ENCODE measurements at places on chromosomes 4 and X. TPM values are rescaled to one million over a fixed set of nuclear protein-coding genes. Genes with fewer than 3 reads are reported as not detected.

GRCh38 chrX:105872941-105873340, 50.6 kb downstream of the NRK start:
- no peak for DNase-seq

- no peak for DNase-seq
Measured at GRCh38 chr4:144645631-144646522, at the start of gene HHIP. HHIP (plus strand) TSS chr4:144646156; CDS start chr4:144646676, 520 bp downstream.

DNA sequence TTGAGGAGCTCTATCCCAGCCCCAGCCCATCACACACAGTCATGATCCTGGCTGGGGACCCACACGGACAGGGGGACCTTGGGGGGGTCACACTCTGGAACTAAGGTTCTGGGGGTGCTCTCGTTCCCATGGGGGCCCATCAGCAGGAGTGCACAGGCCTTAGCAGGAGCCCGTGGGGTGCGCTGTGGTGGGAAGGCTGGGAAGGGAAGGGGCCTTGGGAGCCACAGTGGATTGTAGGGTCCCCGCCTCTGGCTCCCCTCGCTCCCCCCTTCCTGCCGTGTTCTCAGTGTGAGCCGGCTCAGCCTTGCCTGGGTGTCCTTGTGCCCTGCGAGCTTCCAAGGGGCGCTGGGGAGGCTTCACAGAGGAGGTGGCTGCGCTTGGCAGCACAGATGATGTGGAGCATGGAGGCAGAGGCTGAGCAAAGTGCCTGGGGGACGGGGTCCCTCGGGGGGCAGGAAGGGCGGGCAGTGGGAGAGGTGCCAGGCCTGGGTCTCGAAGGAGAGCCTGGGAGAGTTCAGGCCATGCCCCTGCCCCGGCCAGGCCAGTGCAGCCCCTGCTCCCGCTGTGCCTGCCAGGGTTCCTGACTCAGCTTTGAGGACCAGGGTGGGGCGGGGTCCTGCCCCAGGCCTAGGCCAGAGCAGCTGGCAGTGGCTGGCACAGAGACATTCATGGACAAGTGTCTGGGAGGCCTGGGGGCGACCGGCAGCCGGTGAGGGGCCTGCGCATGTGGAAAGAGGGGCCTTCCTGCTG, 5.5 kb upstream of the HGFAC start:
- DNase-seq: no peak

DNA sequence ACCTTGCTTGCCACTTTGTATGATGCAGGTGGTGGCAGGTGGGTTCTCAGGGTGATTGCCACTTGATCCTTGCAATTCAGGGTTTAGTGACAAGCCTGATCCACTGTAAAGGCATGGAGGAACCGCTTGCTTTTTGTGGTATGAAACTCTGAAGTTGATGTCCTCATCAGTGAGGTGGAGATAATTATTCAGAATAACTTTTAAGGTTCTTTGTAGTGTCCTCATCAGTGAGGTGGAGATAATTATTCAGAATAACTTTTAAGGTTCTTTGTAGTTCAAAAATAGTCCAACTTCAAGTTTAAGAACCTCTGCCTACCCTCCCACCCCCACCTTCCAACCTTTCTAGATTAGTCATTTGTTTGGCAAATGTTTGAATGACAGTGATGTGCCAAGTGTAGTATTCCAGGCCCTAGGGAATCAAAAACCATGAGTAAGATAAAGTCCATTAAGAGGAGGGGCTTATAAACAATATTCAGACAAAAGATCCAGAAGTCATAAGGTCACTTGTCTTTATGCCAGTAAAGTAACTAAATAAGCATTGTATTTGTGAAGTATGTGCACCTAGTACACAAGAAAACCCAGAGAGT, 51.2 kb downstream of the DCUN1D4 start:
- no peak for DNase-seq

DNA sequence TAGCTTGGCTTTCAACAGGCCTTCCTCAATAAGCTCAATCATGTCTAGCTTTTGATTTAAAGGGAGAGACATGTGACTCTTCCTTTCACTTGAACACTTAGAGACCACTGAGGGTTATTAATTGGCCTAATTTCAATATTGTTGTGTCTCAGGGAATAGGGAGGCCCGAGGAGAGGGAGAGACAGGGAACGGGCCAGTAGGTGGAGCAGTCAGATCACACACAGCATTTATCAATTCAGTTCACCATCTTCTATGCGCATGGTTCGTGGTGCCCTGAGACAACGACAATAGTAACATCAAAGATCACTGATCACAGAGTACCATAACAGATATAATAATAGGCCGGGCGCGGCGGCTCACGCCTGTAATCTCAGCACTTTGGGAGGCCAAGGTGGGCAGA, 17.8 kb downstream of the ZNF81 start:
- DNase-seq: peak; percentile 36

DNA sequence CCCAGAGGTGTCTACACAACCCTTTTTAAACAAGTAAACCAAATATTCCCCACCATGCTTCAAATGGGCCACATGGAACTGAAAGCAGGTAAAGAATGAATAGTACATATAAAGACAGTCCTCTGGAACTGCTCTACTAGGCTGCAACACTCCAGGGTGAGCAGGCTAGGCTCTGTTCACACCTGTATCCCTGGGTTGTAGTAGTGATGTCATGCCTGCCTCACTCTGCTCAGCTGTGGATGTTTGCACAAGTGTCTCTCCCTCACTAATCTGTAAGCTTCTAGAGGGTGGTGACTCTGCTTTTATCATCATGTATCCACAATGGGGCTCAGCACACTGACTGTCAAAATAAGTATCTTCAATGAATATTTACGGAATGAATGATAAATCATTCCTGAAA, 20.4 kb downstream of the LEF1 start:
- no peak for DNase-seq

The KLHL2 gene
- total RNA-seq: 31.2 TPM

The NOCT gene
- total RNA-seq: 11.5 TPM

The NUDT10 gene
- 0.44 TPM for total RNA-seq

- DNase-seq: no peak
Measured at GRCh38 chr4:160375772-160376452, 1273.0 kb downstream of the RAPGEF2 start.

- no peak for DNase-seq
Measured at GRCh38 chrX:53047228-53047627, 1.4 kb upstream of the GPR173 start.

The GABRB1 gene
- 0.24 TPM for total RNA-seq

DNA sequence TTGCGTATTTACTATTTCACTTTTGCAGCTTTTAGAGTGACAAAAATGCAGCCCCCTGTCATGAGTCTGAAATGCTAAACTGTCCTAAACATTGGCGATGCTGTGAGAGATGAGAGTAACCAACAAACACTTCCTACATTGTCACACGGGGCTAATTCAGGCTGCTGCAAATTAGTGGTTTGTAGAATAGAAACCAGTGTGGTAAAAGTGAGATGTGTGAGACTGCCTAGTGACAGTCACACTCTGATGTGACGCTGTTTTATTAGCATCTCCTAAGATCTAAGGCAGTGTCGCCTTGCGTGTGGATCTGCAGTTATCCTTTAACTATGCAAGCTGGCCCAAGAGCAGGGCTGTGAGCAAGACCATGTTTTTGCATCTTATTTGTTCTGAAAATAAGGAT, 800.2 kb upstream of the TENM3 start:
- DNase-seq: no peak

GRCh38 chrX:10089378-10089795, 67.4 kb upstream of the CLCN4 start:
- DNase-seq: no peak

GRCh38 chrX:150773634-150774033, 80.4 kb downstream of the MTMR1 start:
- no peak for DNase-seq

The SMAD1 gene
- total RNA-seq: 102 TPM

DNA sequence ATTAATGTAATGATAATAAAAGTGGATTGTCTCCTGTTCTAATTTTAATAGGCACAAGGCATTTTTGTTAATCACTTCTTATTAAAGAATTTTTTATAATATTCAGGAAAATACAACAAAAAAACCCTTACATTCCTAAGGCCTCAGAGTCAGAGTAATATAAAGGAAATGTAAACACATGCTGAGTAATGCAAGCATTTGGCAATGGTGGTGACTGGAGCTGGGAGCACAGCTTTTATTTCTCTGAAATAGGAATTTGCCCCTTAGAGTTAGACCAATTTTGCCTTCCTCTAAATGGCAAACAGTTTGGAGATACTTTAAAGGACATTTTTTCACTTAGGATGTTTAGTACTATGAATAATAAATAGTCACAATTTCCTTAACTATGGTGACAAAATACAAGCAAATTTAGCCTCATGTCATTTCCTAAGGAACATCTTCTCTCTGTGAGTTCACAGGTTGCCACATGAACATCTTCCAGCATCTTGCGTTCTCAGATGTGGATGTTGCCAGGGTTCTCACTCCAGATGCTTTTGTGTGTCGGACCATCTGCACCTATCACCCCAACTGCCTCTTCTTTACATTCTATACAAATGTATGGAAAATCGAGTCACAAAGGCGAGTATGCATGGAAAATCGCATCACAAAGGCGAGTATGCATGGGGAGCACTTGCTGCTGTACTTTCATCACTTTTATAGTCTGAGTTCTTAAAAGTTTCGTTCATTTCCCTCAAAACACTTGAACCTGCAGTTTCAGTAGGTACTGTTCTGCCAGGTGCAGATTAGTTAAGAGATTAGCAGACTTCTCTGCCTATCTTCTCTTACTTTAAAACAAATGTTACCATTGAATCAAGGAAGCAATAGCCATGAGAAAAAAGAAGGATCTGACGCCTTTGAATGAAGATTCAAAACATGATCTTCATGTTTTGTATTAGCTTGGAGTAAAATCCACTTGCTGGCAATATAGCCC, 15.9 kb upstream of the F11 start:
- no peak for DNase-seq

The SOWAHD gene
- not detected for total RNA-seq

GRCh38 chrX:152876931-152877840, 20.7 kb upstream of the ZNF185 start:
- peak; percentile 68 for DNase-seq

- DNase-seq: no peak
Measured at GRCh38 chr4:120000591-120001296, 65.9 kb downstream of the MAD2L1 start.

GRCh38 chrX:41970419-41970818, 47.1 kb upstream of the CASK start:
- DNase-seq: no peak

The ZMAT1 gene
- 21.4 TPM for total RNA-seq

- peak; percentile 42 for DNase-seq
Measured at GRCh38 chr4:173242466-173243250, 74.0 kb downstream of the GALNT7 start.

DNA sequence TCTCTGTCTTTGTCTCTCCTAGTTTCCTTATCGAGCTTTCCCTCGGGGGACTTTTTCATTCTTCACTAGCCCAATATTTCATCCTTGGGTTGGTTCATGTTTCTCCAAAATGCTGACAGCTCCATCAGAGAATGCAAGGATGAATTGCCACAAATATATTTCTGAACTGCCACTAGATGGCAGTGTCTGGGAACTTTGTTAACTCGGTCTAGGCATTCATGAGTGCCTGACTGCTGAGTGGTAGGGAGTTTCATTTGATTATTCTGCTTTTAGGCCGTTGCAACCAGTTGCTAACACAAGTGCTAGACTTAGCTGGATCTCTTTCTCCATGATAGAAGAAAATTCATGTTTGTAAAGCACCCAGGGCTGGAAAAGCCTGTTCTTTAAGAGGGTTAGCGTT, 73.5 kb upstream of the RAP2C start:
- peak; percentile 8 for DNase-seq

The PNMA6A gene
- total RNA-seq: 2.3 TPM

DNA sequence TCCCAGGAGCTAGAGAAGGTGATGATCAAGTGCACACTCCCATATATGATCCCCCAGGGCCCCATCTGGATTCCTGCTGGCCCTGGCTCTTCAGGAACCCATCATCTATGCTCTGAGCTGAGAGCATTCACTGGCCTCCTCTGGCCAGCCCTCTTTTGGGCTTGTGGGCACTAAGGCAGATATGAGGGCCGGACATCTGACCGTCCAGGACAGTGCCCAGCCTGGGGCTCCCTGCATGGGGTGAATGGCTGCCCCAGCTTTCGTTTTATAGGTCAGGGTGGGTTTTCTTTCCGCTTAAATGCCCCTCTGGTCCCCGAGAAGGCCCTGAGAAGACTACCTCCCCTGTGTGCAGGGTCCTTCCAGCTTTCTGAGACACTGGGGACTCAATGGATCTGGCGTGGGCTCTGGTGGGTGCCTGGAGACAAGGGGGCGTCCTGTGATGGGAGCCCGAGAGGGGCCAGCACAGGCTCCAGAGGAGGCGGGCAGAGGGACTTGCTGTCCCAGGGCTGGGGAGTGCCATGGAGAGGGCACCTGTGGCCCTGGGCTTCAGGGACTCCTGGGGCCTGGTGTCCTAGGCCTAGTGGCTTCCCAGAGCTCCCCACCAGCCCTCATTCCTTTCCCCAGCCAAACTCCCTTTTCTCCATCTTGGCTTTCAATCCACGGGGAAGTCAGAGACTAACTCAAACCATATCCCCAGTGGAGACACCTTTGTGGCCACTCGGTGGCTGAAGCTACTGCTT, 39.5 kb upstream of the GRPEL1 start:
- no peak for DNase-seq

GRCh38 chrX:49884290-49884862, 5.1 kb downstream of the USP27X start:
- peak; percentile 54 for DNase-seq

DNA sequence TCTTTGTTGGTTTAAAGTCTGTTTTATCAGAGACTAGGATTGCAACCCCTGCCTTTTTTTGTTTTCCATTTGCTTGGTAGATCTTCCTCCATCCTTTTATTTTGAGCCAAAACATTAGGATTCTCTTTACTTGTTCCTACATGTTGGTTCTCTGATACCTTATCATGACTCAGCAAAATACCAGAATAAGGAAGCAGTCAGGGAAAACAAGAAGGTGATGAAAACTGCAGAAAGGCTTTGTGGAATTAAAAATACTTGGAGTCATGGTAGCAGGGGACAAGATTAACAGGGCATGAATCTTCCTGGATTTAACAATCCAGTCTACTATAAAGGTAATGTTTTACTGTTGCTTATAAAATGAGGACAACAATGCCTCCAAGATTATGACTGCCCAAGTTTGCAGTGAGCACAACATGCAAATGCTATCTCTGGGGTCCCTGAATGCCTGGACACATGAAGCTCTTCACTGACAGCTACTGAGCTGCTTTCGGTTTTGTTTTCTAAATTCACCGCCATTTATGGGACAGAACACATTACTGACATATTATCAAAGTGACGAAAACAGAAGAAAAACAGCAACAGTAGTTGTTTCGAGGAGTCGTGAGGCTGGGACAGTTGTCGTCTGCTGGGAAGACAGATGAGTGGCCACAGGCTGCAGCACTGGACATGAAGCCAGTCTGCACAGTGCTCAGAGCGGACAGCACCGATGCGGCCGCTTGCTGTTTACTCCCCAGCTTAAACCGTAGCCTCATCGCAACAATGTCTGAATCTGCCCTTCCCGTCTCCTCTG, 174.5 kb upstream of the DKK2 start:
- no peak for DNase-seq
